ENCODE measurements at places on chromosomes 6 and 20.

DNA sequence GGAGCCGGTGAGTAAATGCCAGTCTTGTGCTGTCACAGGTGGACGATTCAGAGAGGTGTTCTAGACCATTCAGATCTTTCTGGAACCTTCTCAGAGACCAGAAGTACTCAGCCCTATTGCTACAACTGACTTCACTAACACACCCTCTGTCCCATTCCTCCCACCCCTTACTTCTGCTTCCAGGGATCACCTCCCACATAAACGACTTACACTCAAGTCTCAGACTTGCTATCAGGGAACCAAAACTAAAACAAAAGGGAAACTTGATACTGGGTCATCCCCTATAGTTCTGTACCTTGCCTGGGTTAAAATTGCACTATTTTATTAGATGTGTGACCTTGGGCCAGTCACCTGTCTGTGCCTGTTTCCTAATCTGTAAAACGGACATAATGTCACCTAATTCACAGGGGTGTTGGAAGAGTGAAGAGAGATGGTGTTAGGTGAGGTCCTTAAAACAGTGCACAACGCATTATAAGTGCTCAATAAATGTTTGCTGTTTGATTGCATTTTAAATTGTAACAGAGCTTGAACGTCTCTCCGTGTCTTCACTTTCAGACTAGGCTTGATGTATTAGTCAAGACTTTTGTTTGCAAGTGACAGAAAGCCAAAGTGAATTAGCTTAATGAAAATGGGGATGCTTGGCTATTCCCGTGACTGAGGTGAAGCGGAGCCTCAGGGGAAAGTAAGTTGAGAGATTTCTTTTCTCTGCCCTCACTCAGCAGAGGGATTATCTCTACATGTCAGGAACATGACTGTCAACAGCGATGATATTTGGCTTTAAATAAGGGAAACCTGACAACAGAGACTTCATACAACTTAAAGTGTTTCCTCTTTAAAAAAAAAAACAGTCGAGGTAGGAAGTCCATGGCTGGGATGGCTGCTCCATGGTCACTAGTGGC, 3.0 kb upstream of the SRXN1 start:
- no peak for DNase-seq
- no peak overlapping the region for H3K4me3 ChIP-seq
- no peaks in the 10 kb centered on the region for H3K36me3 ChIP-seq
- no peaks in the 10 kb centered on the region for H3K27me3 ChIP-seq

DNA sequence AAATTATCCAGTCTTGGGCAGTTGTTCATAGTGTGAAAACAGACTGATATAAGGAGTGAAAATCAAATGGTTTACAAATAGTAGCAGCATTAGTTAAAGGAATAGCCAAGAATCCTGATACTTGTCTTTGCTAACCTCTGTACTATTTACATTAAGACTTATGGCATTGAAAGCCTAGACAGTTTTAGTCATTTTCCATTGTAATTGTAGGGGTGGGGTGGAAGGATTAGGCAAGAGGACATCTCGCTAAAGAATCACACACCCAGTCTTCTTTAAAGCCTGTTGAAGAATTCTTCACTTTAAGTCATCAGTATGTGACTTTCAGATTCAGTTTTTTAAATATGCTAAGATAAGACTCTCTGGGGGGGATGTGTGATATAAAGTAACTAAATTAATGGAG, 207.5 kb upstream of the PHACTR1 start:
- no peak overlapping the region for H3K4me3 ChIP-seq
- H3K36me3 ChIP-seq, result no peaks in the 10 kb centered on the region
- no peak for DNase-seq
- no peaks in the 10 kb centered on the region for H3K4me1 ChIP-seq

- no peaks in the 10 kb centered on the region for H3K27me3 ChIP-seq
- H3K4me3 ChIP-seq, result no peak overlapping the region
- H3K4me1 ChIP-seq, result no peaks in the 10 kb centered on the region
- H3K27ac ChIP-seq, result no peak overlapping the region
Measured at GRCh38 chr6:153263489-153263888, 132.4 kb upstream of the RGS17 start.

- no peaks in the 10 kb centered on the region for H3K27me3 ChIP-seq
- no peak overlapping the region for H3K4me3 ChIP-seq
- H3K27ac ChIP-seq, result no peak overlapping the region
- DNase-seq, result no peak
Measured at GRCh38 chr6:134456226-134456625, 138.3 kb upstream of the SGK1 start.

DNA sequence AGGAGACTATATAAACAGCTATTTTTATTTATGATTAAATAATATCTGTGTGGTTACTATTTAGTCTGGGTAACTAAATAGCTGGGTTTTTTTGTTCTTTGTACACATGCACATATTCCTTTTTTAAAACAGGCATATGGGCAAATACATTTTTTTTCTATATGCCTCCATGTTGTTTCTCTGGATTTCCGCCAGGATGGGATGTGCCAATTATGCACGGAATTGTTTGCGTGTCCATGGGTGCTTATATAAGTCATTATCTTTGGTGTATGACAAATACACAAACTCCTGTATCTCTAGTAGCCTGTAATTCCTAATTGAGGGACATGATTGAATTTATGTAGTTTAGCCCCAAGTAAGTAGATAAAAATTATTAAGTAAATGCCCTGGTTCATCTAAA, 226.9 kb downstream of the BCKDHB start:
- no peak overlapping the region for H3K4me3 ChIP-seq
- H3K4me1 ChIP-seq, result no peaks in the 10 kb centered on the region
- H3K27me3 ChIP-seq, result no peaks in the 10 kb centered on the region

- no peaks in the 10 kb centered on the region for H3K36me3 ChIP-seq
- H3K4me1 ChIP-seq, result peaks cover 12% of the 10 kb centered on the region
- no peak for DNase-seq
- no peak overlapping the region for H3K4me3 ChIP-seq
Measured at GRCh38 chr6:113824411-113824810, 32.7 kb upstream of the MARCKS start.

GRCh38 chr20:57688864-57689263, 21.0 kb downstream of the PMEPA1 start:
- H3K27me3 ChIP-seq, result no peaks in the 10 kb centered on the region
- H3K27ac ChIP-seq, result peak overlapping the region; percentile 65
- no peak for DNase-seq
- no peaks in the 10 kb centered on the region for H3K36me3 ChIP-seq
- peak overlapping the region; percentile 1 for H3K4me3 ChIP-seq
- peaks cover 98% of the 10 kb centered on the region for H3K4me1 ChIP-seq

- H3K36me3 ChIP-seq, result no peaks in the 10 kb centered on the region
- H3K27me3 ChIP-seq, result no peaks in the 10 kb centered on the region
- H3K27ac ChIP-seq, result no peak overlapping the region
- peaks cover 12% of the 10 kb centered on the region for H3K4me1 ChIP-seq
- no peak overlapping the region for H3K4me3 ChIP-seq
- peak; percentile 87 for DNase-seq
Measured at GRCh38 chr6:33344701-33345697, 27.5 kb upstream of the ZBTB22 start.

DNA sequence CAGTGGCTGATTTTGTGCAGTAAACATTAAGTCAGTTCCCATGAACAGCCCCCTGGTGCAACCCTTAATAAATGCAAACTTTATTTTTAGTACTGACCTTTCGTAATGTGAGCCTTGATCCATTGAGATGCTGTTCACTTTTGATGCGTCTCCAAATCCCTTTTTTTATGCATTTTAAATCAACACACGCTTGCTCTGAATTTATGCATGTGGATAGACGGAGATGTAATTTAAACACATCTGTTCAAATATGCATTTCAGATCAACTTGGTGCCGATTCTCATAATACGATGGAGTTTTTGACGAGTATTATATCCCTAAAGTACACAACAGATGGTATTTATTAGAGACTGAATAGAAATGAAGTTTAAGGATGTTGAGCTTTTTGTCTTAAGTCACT, 505.7 kb downstream of the CDKAL1 start:
- H3K27ac ChIP-seq, result no peak overlapping the region
- H3K4me1 ChIP-seq, result no peaks in the 10 kb centered on the region
- no peak for DNase-seq
- no peaks in the 10 kb centered on the region for H3K27me3 ChIP-seq

GRCh38 chr20:24738981-24739633, 210.0 kb upstream of the CST7 start:
- no peaks in the 10 kb centered on the region for H3K36me3 ChIP-seq
- H3K27me3 ChIP-seq, result no peaks in the 10 kb centered on the region
- no peak overlapping the region for H3K27ac ChIP-seq
- H3K4me1 ChIP-seq, result no peaks in the 10 kb centered on the region
- no peak for DNase-seq
- no peak overlapping the region for H3K4me3 ChIP-seq

DNA sequence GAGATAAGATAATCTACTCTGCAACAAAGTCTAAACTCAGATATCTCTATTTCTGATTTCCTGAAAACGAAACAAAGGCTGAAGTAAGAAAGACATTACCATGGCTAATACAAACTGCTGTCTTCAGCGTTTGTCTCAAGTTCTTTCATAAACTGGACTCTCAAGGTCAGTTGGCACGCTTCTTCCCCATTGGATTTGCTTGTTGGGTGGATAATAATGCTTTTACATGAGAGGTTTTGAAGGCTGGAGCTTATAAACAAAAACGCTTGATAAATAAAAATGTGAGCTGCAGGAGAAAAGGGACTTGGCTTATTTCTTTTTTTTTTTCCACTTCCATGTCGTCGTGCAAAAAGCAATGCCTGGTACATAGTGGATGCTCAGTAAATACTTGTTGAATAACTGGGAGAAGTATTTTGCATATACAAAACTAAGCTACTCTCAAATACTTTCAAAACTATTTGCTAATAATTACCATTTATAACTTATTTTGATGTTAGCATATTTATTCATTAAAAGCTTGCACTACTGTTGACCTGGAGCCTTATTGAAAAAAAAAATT, 65.7 kb upstream of the EEF1A1 start:
- H3K4me3 ChIP-seq, result peak overlapping the region; percentile 31
- H3K27ac ChIP-seq, result peak overlapping the region; percentile 97
- peaks cover 26% of the 10 kb centered on the region for H3K4me1 ChIP-seq
- H3K27me3 ChIP-seq, result no peaks in the 10 kb centered on the region

DNA sequence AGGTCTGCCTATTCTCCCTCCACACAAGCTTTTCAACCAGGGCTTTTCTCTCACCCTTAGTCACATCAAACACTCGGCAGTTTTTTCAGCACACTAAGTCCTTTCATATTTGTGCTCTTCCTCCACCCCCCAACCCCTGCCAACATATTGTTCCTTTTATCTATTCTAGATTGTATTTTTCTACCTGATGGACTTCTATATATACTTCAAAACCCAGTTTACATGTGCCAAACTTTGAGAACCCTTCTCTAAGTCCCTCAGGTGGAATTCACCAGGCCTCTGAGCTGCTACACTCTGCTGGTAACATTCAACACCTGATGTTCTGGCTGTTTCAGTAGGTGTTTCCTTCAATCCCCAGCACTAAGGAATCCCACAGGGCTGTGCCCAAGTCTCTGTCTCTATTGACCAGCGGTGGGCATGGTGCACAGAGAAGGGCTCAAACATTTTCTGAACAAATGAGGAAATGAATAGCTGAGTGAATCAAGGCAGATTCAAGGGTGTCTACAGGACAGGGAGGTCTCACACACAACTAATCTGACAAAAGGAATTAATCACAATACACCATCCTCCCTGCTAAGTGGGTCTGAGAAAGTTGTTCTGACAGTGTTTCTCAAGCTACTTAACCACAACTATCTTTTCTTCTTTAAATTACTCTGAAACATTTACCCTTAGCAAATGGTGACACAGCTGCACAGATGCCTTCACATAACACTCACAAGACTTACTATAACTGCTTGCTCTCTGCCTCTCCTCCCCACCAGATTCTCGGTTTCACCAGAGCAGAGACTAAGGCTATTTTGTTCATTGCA, 166.5 kb downstream of the TSHZ2 start:
- no peak overlapping the region for H3K27ac ChIP-seq
- no peaks in the 10 kb centered on the region for H3K4me1 ChIP-seq

GRCh38 chr20:3126527-3126859, 33.2 kb downstream of the FASTKD5 start:
- no peak overlapping the region for H3K27ac ChIP-seq
- H3K4me3 ChIP-seq, result no peak overlapping the region
- no peaks in the 10 kb centered on the region for H3K4me1 ChIP-seq
- peaks cover 21% of the 10 kb centered on the region for H3K36me3 ChIP-seq
- DNase-seq, result no peak

- H3K4me3 ChIP-seq, result peak overlapping the region; percentile 59
- peaks cover 7% of the 10 kb centered on the region for H3K4me1 ChIP-seq
- no peak for DNase-seq
- H3K27me3 ChIP-seq, result no peaks in the 10 kb centered on the region
- no peaks in the 10 kb centered on the region for H3K36me3 ChIP-seq
Measured at GRCh38 chr6:105993341-105994117, 92.6 kb upstream of the PRDM1 start.

- no peaks in the 10 kb centered on the region for H3K27me3 ChIP-seq
- H3K36me3 ChIP-seq, result no peaks in the 10 kb centered on the region
- H3K4me3 ChIP-seq, result no peak overlapping the region
- H3K27ac ChIP-seq, result no peak overlapping the region
Measured at GRCh38 chr6:125393449-125393858, 91.7 kb upstream of the HDDC2 start.

GRCh38 chr6:42387336-42387735, 64.4 kb downstream of the TRERF1 start:
- H3K36me3 ChIP-seq, result no peaks in the 10 kb centered on the region
- no peak for DNase-seq
- no peaks in the 10 kb centered on the region for H3K27me3 ChIP-seq
- H3K27ac ChIP-seq, result no peak overlapping the region
- peaks cover 36% of the 10 kb centered on the region for H3K4me1 ChIP-seq
- H3K4me3 ChIP-seq, result no peak overlapping the region

DNA sequence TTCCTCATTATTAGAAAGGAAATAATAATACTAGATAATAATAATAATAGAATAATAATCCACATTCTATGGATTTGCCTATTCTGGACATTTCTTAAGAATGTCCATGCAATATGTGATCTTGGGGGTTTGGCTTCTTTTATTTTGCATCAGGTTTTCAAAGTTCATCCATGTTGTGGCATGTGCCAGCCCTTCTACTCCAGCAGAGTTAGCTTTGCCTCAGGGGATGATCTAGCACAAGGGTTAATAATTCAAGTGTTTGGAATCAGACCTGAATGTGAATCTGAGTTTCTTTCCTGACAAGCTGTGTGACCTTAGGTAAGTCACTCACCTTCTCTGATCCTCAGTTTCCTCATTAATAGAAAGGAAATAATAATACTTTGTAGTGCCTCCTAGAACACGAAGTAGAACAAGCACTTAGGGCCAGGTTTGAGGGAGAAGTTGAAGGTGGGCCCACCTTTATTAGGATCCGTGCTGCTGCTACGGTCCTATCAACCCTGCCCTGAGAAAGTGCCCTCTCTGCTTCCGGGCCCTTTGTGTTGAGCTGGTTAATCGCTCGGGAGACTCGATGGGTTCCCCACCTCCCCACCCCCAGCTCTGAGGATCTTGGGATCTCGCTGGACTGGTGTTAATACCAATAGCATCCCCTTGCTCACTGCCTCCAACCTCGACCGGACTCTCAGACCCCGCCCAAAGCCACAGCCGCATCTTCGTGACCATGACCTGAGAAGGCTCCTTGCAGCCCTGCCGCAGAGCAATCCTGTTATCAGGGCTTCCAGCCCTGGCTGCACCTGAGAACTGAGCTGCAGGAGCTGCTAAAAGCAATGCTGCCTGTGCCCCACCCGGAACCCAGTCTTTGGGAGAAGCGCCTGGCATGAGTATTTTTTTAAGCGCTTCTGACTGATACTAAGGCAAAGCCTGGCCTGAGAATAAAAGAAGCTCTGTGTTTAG, 26.9 kb downstream of the RBM38 start:
- H3K27ac ChIP-seq, result no peak overlapping the region
- no peak for DNase-seq
- H3K4me3 ChIP-seq, result no peak overlapping the region
- H3K27me3 ChIP-seq, result no peaks in the 10 kb centered on the region

GRCh38 chr6:144485531-144485930, 200.4 kb downstream of the UTRN start:
- peaks cover 53% of the 10 kb centered on the region for H3K36me3 ChIP-seq
- H3K4me3 ChIP-seq, result no peak overlapping the region
- H3K4me1 ChIP-seq, result no peaks in the 10 kb centered on the region
- no peaks in the 10 kb centered on the region for H3K27me3 ChIP-seq

Measured in vagina (tissue), 2 donors.